RPMI7951 (cell line): ENCODE measurements at places on chromosomes 3 and 15.

DNA sequence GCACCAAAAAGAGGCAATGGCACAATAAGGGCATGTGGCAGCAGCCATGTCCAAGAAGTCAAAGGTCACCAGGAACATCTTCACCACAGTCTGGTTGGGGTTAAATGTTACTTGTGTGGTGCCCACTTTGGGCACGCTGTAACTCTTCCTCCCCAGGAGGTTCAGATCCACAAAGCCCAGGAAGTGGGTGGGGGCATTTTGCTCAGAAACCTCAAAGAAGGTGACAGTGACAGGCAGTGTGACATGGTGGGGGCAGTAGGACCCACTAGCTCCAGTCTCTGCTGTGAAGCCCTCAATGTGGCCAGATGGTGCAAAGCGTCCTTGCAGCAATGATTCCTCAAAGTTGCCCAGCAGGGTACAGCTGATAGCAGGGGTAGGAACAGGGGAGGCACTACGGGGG lies 5.8 kb downstream of the ZNF80 start:
- DNase-seq: no peak

DNA sequence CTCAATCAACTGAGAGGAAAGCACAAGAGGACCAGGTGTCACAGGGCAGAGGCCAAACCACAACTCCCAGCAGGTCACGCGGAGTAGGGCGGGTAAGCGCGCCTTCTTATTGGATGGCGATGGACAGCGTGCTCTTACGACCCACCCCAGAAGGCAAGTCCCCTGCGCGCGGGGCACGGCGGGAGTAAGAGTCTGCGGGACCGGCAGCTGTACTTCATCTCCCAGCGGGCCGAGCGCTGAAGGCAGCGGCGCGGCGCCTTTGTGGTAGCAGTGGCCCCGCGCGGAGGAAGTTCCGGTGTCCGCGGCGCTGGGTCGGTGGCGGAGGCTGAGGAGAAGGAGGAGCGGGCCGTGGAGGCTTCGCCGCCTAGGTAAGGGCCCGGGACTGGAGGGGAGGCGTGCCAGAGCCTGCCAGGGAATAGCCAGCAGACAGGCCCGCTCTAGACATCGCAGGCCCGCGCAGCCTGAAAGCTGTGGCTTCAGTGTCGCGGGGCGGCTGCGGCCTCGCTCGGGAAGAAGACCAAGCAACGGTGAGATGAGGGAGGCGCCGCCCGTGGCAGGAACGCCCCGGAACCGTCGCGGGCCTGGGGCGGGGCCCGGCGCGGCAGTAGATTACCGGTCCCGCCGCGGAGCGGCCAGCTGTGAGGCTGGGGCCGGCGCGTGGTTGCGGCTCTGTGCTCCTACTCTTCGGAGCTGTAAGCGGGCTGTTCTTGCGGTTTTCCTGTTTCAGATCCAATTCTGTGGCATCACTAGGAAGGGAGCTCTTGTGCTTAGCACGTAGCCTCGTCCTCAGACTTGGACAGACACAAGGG lies at the start of gene RBM6:
RBM6 (plus strand) TSS at position 293 of the 809 bp plus-strand sequence. CDS start 22,492 bp downstream, outside the sequence.
- DNase-seq: peak; percentile 98

DNA sequence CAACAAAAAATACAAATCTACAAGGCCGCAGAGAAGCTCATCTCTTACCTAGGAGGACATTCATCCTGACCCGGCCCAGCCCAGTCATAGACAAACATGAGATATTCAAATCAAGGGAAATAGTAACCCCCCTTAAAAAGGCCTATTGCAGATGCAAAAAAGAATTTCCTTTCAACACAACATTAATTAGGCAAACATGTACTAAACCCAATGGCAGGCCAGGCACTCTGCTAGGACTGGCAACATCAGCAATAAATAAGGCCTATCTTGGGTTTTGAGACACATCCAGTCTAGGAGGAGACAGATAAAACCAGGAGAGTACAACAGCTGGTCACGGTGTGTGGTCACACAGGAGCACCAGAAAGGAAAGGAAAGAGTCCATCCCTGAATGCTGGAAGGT lies 61.4 kb downstream of the ADCY5 start:
- DNase-seq: no peak

DNA sequence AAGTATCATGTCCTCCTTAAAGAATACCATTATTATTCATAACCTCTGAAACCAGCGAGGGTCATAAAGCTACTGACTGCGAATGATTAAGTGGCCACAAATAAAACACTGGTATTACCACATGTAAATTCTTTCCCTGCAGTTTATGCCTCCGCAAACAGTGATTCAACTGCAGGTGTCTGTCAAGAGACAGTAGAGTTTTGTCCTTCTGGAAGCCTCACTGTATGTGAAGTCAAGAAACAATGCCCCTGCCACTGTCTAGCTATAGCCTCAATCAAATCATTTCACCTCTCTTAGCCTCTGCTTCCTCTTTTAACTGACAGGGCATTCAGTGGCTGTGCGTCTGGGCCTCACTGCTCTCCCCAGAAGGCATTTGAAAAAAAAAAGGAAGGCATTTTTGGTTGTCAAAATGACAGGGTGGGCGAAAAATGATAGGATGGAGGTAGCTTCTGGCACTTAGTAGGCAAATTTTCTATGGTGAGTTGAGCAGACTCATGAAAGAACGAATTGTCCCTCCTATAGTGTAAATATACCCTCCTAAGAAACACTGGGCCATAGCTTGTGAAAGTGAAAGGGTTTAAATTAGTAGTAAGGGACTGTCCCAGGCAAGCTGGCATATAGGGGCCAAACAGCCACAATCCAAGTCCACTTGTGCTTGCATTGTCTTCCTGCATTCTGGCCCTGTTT lies 66.7 kb downstream of the FILIP1L start:
- peak; percentile 91 for DNase-seq

DNA sequence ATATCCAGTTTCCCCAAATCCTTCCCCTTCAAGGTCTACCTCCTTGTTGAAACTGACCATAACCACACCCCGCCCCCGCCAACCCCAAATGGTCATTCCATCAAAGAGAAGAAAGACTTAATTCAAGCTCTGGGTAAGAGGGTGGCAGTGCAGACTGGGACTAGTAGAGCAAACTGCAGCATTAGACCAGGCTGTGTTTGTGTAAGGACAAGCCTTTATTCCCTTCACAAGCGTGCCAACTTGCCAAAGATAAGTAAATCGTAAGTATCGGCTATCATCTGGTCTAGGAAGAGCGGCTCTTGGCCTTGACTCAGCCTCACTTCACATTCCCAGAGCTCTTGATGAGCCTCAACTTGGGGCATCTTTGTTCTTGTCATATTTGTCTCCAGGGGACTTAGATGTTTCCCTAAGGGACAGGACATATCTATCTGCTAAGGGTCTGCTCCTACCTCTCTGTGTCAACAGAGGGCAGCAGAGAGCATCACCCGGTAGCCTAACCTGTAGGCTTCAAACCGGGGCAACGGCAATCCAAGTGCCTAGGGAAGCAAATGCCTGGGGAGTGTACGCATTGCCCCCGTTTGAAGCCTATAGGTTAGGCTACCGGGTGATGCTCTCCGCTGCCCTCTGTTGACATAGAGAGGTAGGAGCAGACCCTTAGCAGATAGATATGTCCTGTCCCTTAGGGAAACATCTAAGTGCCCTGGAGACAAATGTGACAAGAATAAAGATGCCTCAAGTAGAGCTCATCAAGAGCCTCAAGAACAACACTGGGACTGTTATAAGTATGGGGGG lies 8.9 kb upstream of the MAP3K13 start:
- peak; percentile 72 for DNase-seq

GRCh38 chr15:72369964-72370363 lies 5.8 kb downstream of the HEXA start:
- DNase-seq: no peak

GRCh38 chr15:92076541-92076940 lies 223.0 kb downstream of the SLCO3A1 start:
- DNase-seq: no peak

- DNase-seq: no peak
These were observed 118.1 kb downstream of the EDEM1 start for GRCh38 chr3:5305684-5305989.

DNA sequence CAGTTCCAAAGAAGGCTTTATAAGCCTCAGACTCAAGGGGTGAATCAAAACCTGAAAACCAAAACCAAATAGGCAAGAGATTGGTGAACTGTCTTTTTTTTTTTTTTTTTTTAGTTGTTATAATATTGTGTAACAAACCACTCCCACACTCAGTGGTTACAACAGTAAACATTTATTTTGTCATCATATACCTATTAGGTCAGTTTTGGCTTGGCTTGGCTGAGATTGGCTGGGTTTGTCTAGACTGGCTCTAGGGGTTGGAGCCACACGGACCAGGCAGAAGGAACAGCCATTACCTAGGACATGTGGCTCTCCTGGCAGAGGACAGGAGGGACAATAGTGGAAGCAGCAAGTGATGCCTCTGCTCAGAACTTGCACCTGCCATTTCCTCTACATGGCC lies 26.4 kb upstream of the RYR3 start:
- DNase-seq: no peak

DNA sequence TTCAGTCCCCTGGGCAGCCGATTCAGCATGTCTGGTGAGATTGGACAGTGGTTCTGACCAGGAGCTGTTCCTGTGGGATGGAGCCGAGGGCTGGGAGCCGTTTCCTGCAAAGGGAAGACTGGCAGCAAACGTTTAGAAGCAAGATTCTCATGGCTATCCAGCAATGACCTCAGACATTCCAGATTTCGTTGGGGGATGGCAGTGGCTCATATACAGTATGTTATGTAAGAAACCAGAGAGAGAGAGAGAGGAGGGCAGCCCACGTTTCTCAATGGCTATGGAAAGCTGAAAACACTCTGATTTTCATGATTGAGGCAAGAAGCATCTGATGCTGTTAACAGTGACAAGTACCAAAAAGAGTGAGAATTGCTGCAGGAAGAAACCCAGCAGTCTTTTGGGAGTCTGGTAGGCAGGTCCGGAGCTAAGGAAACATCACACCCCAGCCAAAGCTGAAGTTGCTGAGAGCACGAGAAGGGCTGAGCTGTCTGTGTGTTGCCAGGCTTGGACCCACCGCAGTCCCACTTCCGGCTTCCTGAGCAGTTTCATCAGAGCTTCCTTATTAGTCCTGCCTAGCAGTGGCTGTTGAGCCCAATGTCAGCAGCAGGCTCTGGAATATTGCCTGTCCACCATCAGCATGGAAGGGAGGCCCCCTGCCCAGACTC lies 25.6 kb upstream of the VPS8 start:
- DNase-seq: peak; percentile 81

DNA sequence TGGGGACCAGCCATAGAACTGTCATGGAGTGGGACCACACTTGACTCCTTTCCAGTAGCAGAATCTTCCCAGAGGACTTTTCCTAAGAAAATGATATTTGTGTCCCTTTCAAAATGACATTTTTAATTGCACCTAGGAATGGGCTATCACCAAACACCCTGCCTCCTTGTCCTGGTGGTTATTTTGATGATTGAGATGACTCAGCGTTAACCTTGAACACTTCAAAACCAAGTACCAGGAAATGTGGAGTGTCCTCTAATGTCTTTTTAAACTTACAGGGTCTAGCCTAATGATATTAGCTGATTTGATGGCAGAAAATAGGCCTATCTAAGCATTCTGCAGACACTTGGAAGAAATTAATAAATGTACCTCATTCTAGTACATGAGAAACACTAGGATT lies 90.7 kb downstream of the HHLA2 start:
- DNase-seq: no peak

DNA sequence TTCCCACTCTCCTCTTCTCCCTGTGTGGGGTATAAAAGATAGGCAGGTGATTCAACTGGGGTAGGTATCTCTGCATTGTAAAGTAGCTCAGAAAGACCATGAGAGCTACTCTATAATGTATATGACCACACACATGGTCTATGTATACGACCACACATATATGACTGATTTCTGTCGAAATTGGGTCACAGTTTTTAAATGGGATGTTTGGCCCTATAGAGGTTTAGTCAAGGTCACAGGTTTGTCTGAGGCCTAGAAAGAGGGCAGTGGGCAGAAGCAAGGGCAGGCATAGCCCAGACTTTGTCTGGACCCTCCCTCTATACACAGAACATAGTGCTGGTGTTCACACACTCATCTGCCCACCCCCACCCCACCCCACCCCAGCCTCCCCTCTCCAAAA lies 4.4 kb downstream of the LAMP3 start:
- no peak for DNase-seq

- no peak for DNase-seq
These were observed 64.5 kb downstream of the CERS3 start for GRCh38 chr15:100464256-100464655.

DNA sequence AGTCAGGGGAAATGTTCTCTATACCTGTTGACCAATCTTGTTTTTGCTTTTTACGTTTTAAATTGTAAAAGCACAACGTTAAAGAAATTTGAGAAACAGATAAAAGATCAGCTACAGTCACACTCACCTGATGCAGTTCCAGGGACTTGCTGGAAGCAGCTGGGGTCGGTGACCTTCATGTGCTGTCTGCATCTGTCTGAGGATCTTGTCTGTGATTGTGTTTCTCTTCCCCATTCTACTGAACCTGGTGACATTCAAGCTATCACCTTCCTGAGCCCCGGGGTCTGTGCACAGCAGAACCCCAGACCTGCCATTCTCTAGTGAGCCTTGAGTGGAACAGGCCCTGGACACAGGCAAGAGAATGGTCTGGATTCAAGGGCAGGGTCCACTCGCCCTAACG lies 66.4 kb upstream of the SIAH2 start:
- DNase-seq: no peak

- no peak for DNase-seq
These were observed 73.5 kb upstream of the RASGRF1 start for GRCh38 chr15:79164043-79164442.

DNA sequence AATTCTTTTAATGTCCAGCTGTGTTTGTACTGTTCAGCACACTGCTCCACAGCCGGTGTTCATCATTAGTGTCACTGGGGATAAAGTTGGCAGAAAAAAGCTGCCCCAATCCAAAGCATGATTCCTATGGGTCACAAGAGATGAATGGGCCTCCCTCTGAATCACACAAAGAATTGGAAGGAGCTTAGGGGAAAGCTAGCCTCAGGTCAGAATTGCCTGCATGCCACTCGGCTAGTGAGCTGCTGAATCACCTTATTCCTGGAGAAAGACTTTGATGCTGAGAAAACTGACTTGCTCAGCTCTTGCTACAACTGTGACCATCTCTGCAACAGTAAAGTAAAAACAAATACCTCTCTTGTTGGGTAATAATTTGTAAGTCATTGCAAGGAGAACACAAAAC lies 3.5 kb downstream of the CCK start:
- DNase-seq: peak; percentile 94

GRCh38 chr3:12982619-12983101 lies 90.6 kb downstream of the IQSEC1 start:
- no peak for DNase-seq

DNA sequence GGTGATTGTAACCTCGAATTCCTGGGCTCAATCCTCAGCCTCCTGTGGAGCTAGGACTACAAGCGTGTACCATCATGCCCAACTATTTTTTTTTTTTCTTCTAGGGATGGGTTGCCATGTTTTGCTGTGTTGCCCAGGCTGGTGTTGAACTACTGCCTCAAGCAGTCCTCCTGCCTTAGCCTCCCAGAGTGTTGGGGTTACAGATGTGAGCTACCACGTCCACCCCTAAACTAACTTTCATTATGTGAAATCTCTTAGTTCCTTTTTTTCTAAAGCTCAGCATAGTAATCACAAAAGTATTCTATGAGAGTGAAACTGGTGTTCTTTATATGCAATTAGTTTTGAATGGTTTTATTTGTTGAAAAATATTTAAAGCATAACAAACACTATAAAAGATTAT lies 92.1 kb downstream of the XRN1 start:
- no peak for DNase-seq

GRCh38 chr3:134797057-134797740 lies 2.1 kb downstream of the EPHB1 start:
- DNase-seq: no peak
